ENCODE measurements at places on chromosomes 13 and 19.
A peak's percentile ranks its signal among the peaks of the same experiment; 100 is the strongest.

- no peak for DNase-seq
Measured at GRCh38 chr19:4181053-4181508, 1.3 kb downstream of the SIRT6 start.

DNA sequence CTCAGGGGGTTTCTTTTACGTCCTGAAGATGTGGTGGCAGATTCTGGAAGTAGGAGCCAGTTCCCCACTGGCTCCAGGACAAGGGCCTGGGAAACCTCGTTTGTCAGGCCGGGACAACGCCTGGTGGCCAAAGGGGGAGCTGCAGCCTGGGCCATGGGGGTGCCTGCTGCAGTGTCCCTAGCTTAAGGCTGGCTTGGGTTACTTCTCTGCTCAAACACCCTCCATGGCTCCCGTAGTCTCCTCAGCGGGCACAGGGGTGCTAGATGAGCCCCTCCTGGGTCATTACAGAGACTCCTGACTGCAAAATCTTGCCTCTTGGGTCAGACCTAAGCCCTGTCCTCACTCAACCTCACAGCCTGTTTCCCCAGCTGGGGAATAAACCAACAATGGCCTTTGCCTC lies 14.7 kb downstream of the CILP2 start:
- DNase-seq: no peak

GRCh38 chr19:16829010-16829821 lies at the start of gene SIN3B:
SIN3B (plus strand) TSS chr19:16829398; CDS start chr19:16829421, 23 bp downstream.
- DNase-seq: peak; percentile 95

GRCh38 chr19:10320602-10321416 lies 5.0 kb upstream of the FDX2 start:
- DNase-seq: no peak

- DNase-seq: peak; percentile 95
Measured at GRCh38 chr19:48169939-48170803, at the start of the genes LIG1 and ZSWIM9. LIG1 (minus strand) TSS chr19:48170344; CDS start chr19:48165566, 4,778 bp downstream. ZSWIM9 (plus strand) TSS chr19:48170680; CDS start chr19:48171803, 1,123 bp downstream.

DNA sequence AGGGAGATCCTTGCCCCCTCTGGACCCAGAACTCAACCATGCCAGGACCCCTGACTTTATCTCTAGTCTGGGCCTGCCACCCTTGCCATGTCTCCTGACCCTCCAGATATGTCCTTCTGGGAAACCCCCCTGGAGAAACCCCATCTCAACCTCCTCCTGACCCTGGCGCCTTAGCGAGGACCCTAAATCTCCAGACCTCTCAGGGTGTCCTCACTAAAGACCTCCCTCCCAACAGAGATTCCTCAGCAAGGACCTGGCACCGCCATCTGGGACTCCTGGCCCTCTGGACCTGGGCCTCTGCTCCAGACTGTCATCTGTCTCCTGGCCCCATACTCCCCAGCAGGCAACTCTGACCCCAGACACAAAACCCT lies 1.3 kb downstream of the KCNK6 start:
- no peak for DNase-seq

DNA sequence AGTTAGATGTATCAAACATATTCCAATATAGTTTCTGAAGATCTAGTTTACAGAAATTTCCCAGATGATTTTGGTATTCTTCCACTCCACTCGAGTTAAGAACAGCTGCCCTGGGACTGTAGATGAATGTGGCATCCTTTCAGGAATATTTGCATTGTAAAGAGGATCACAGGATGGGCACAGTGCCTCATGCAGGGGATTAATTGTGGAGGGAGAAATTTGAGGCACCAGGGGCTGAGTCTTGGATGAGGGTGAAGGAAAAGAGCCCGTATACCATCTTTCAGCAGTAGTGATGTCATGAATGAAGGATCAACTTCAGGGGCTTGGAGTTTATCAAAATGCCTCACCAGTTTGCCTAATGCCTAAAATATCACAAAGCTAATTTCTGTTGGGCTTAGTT lies 4.0 kb upstream of the PDS5B start:
- no peak for DNase-seq

- no peak for DNase-seq
Measured at GRCh38 chr19:2413159-2413558, 14.2 kb downstream of the TIMM13 start.

- DNase-seq: no peak
Measured at GRCh38 chr13:97030705-97031452, 36.6 kb upstream of the OXGR1 start.

GRCh38 chr19:47713046-47714021 lies at the start of gene EHD2:
EHD2 (plus strand) TSS chr19:47713422; CDS start chr19:47716613, 3,191 bp downstream.
- DNase-seq: peak; percentile 89

DNA sequence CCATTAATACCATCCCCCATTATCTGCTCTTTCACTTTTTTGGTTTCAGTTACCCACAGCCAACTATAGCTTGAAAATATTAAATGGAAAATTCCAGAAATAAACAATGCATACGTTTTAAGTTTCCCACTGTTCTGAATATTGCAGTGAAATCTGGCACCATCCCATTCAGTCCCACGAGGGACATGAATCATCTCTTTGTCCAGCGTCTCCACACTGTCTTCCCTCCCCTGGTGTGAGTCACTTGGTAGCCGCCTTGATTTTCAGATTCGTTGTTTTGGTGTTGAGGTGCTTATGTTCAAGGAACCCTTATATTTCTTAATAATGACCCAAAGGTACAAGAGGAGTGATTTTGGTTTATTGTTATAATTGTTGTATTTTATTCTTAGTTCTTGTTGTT lies 246.1 kb downstream of the DCT start:
- no peak for DNase-seq

DNA sequence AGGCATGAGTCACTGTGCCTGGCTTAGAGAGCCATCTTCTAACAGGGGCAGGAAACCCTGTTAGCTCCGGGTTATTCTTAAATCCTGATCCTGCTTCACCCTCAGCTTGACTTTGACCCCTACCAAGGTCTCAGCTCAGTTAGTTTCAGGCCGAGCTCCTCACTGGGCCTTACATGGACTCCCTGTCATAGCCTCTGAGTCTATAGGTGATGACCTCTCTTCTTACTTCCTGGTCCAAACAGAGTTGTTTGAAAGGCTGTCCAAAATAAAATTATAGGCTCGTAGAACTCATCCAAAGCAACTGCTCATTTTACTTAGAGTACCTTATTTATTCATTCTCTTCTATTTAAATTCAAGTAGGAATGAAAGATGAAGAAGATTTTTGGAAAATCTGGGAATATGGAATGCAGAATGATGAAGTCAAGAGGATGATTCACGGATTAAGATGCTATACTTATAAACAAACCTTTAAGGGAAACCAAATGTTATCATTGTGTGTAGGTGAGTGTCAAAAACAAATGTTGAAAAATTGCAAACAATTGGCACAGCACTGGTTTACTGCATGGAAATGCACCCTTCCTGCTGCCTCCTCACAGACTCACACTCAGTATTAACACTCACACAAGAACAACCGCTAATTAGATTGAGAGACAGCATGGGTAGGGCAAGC lies 174.1 kb downstream of the RGCC start:
- no peak for DNase-seq

GRCh38 chr19:42066075-42066754 lies 3.8 kb downstream of the GRIK5 start:
- DNase-seq: peak; percentile 54

All from H1 (cell line).